ENCODE measurements at places on chromosomes 7 and 10. TPM values are rescaled to one million over a fixed set of nuclear protein-coding genes. Genes with fewer than 3 reads are reported as not detected.

- no peak for DNase-seq
These were observed 176.3 kb upstream of the LRGUK start for GRCh38 chr7:133950855-133951254.

- DNase-seq, result no peak
These were observed 17.9 kb downstream of the FGL2 start for GRCh38 chr7:77181734-77182133.

DNA sequence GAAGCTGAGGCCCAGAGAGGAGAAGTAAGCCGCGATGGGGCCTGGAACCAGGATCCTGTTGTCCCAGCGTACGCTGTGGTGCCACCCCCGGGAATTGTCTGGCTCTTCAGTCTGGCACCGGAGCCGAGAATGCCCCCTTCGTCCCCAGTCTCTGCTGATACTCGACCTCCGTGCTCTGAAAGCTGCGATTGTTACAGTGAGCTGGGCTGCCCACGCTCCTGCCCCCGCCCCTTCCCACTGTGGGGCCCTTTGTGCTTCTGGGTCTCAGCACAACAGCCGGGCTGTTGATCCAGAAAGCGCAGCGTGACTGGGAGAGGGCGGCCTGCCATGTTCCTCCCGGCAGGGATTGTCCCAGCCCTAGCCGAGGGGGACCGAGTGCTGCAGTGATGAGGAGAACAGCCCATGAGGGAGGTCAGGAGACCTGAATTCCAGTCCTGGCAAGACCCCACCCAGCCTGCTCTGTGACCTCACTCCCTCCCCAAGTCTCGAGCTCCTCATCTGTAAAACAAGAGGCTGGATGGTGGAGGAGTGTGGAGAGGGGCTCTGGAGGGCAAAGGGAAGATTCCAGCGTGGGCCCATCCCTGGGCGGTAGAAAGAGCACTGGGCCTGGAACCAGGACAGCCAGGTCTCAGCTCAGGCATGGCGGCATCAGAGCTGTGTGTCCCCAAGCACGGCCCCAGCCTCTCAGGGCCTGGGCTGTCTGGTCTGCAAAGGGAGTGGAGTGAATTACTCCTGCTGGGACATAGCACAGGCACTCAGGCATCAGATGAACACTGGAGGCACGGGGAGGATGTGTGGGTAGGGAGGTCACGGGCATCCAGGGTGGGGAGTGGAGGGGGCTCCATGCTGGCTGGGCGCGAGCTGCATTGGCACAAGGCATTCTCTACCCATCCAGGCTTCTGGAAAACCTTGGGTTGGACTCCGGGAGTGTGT lies 43.6 kb downstream of the TSPAN15 start:
- DNase-seq, result no peak

DNA sequence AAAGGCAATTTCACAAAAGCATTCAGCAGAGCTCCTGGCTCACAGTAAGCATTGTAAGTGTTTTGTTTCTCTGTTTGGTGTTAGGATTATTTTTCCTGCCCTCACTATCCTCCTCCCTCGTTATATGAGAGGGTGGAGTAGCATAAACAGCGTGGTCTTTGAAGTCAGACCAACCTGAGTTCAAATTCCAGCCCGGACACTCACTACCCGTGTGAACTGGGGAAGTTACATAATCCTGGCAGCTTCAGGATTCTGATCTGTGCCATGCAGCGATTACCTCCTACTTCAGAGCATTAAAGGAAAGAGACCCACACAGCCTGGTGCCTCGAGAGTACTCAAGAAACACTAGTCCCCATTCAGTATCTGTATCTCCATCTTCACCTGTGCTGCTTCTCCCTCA lies 386.5 kb downstream of the INHBA start:
- no peak for DNase-seq

DNA sequence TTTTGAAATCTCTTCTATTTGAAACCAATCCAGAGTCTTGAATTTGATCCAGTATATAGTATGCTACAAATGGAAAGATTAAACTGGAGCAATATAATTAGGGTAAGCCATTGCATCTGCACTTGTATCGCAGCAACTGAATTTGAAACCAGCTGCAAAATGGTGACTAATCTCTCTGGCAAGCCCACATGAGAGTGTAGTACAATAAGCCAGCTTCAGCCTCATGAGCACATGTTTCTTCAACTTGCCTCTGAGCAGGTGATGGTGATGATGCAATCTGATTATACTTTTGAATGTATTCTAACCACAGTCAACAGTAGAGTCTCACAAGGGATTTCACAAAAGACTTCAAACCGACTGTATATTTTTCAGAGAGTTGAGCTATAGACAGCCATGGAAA lies 829 bp upstream of the RPA3 start:
- DNase-seq, result no peak

GRCh38 chr10:26156019-26156418 lies 60.6 kb upstream of the GAD2 start:
- DNase-seq, result no peak

DNA sequence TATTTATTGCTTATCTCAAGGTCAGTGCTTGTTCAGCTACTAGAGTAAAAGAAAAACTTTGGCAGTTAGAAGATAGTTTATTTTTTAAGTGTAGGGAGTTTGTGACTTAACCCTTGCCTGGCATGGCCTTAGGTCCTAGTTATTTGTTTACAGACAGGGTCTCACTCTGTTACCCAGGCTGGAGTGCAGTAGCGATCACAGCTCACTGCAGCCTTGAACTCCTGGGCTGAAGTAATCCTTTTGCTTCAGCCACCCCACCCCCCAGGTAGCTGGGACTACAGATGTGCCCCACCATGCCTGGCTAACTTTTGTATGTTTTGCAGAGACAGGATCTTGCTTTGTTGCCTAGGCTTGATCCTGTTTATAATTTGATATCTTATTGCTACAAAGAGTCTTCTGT lies 4.2 kb downstream of the ANLN start:
- no peak for DNase-seq

DNA sequence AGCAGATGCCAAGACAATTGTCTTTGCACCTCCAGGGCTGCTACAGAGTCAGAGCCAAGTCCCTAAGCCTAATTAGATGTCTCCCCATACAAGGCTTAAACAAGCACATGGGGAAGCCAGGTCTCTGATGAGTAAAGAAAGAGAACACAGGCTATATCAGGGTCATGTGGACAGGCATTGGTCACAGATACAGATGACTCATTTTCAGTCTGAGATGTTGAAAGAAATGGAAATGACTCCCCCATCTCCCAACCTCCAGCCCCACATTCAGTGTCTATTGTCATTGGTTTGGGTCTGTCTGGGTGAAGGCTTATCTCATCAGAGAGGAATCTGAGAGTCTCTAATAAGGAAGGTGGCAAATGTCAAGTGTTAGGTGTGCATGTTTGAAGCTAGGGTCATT lies 290.1 kb upstream of the KIAA1217 start:
- no peak for DNase-seq

DNA sequence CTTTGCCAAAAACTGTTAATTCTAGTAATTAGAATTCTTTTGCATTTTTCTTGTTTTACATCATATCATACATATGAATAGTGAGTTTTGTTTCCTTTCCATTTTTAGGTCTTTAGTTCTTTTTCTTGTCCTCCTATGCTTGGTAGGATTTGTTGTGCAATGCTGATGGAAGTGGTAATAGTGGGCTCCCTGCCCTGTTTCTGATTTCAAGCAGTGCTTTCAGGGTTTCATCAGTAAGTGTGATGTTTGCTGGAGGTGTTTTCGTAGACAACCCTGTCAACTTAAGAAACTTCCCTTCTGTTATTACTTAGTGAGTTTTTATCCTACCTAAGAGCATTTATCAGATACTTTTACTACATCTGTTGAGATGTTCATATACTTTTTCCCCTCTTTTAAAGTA lies 50.5 kb downstream of the CSGALNACT2 start:
- no peak for DNase-seq

- DNase-seq, result no peak
These were observed 18.0 kb downstream of the RNLS start for GRCh38 chr10:88565072-88565471.

DNA sequence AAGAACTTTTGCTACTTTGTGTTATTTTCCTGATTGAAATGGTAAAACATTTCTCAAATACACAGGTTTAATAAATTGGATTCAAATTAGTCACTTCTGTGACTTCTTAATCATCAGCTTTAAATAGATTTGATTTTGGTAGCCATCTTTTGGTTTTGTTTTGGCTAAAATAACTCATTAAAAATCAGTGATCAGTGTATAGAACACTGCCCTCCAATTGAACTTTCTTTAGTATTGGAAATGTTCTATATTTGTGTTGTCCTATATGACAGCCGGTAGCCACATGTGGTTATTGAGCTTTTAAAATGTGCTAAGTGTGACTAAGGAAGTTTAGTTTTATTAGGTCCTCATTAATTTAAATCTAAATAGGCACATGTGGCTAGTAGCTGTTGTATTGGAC lies 50.4 kb downstream of the GLCCI1 start:
- no peak for DNase-seq

DNA sequence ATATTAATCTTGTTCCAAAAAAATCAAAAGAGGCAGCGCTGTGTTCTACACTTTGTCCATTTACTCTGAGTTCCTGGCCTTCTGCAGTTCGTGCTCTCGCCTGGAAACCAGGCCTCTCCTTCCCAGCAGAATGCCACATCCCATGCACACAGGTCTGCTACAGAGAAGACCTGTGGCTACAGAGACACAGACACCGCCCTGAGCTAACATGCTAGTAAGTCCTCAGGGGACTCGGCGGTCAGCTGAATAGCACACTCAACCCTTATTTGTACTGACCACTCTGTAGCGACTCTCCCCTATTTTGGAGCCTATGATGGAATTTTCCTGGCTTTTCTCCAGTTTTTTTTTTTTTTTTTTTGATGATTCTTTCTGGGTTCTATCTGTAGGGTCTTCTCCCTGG lies 12.8 kb downstream of the CREB3L2 start:
- DNase-seq, result no peak

Gene HIF1AN
- 41.0 TPM for polyA plus RNA-seq

DNA sequence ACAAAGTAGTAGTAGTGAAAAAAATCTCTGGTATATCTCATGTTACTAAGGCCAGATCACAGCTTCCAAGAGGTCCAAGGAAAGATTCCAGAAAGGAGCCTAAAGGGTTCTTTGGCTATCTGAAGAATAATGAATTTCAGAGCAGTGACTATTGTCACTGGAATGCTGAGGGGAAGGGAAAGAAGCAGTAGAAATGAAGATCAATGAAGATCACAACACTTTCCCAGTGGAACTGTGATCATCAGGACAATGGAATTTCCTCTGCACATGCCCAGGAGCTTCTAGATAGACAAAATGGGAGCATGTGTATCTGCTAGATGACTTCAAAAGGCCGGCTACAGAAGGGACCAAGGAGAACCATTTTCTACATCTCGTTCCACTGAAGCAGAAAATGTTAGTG lies 219.5 kb upstream of the PHYHIPL start:
- DNase-seq, result no peak

DNA sequence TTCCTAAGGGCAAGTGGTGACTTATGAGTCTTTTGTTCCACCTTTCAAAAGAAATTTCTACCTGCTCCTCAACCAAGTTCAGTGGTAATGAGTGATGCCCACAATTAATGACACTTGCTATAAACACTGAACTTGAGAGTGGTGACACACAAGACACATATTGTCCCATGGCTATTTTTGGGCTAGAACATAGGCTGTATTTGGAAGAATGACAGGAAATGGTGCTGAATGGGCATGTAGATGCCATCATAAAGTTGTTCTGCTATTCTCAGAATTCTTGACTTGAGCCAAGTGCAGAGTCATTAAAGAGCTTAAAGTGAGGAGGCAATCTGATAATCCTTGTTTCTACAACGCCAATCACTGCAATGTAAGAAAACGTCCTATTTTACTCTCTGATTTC lies 313.3 kb downstream of the AGMO start:
- DNase-seq, result no peak

GRCh38 chr10:116226053-116226452 lies 47.0 kb downstream of the GFRA1 start:
- DNase-seq, result no peak

DNA sequence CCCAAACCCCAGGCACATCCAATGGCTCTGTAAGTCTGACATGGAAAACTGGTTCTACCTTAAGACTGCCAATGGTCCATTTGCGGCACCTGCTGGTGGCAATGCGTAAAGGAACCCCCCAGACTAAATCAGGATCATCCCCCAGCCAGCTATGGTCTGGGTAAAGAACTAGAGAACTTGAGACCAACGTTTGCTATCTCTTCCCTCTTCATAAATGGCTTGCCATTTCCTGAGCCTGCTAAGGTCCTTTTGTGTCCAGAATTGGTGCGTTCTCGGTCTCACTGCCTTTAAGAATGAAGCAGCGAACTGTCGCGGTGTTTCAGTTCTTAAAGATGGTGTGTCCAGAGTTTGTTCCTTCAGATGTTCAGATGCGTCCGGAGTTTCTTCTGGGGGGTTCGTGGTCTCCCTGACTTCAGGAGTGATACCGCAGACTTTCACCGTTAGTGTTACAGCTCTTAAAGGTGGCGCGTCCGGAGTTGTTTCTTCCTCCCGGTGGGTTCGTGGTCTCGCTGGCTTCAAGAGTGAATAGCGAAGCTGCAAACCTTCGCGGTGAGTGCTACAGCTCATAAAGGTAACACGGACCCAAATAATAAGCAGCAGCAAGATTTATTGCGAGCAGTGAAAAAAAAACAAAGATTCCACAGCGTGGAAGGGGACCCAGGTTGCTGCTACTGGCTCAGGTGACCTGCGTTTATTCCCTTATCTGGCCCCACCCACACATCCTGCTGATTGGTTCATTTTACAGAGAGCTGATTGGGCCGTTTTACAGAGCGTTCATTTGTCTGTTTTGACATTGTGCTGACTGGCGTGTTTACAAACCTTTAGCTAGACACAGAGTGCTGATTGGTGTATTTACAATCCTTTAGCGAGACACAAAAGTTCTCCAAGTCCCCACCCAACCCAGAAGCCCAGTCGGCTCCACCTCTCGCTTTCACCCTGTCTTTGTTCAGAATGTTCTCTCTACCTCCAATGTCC lies 95.4 kb downstream of the ELMO1 start:
- no peak for DNase-seq

GRCh38 chr7:2438186-2438585 lies 34.8 kb downstream of the CHST12 start:
- DNase-seq, result no peak

GRCh38 chr7:55110993-55111361 lies 92.2 kb downstream of the EGFR start:
- no peak for DNase-seq

DNA sequence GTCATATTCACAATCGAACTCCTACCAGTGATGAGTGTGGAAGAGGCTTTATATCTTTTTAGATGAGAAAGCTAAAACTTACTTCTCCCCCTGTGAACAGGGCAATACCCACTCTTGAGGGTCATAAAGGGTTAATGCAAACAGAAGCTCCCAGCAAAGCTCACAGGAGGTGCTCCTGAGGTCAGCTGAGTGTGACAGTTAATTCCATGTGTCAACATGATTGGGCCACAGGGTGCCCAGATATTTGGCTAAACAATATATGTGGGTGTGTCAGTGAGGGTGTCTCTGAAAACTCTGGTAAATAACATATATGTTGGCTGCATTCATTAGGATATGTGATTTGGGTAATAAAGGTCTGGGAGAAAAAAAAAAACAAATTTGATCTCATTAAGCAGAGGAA lies 86.0 kb downstream of the HIP1 start:
- no peak for DNase-seq

Gene POU6F2
- polyA plus RNA-seq, result 0.13 TPM

All from left renal cortex interstitium (tissue), 4 donors.